ENCODE measurements at places on chromosomes 11 and 22.

DNA sequence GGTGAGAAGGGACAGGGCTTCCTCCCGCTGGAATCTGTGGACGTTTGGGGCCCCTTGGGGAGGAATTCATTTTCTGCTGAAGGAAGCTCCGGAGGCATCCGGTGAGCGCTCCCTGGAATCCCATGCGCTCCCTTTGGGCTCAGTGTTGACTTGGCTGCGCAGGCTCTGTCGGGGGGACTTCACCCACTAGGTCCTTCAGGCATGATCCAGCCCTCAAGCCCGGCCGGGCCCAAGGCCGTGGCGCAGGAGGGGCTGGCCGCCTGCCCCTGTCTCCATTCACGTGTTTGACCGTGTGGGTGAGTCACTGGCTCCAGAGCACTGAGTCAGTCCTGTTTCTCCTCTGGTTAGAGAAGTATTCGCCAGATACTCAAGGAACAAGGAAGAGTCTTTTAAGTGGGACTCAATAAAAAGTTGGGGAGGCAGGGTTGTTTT is 1.4 kb downstream of the CTTN start:
- peak; percentile 91 for DNase-seq

- no peak for DNase-seq
These were observed 247.8 kb upstream of the ZC3H12C start for GRCh38 chr11:109845437-109845836.

- no peak for DNase-seq
These were observed 450.8 kb downstream of the SOX6 start for GRCh38 chr11:15905366-15906104.

DNA sequence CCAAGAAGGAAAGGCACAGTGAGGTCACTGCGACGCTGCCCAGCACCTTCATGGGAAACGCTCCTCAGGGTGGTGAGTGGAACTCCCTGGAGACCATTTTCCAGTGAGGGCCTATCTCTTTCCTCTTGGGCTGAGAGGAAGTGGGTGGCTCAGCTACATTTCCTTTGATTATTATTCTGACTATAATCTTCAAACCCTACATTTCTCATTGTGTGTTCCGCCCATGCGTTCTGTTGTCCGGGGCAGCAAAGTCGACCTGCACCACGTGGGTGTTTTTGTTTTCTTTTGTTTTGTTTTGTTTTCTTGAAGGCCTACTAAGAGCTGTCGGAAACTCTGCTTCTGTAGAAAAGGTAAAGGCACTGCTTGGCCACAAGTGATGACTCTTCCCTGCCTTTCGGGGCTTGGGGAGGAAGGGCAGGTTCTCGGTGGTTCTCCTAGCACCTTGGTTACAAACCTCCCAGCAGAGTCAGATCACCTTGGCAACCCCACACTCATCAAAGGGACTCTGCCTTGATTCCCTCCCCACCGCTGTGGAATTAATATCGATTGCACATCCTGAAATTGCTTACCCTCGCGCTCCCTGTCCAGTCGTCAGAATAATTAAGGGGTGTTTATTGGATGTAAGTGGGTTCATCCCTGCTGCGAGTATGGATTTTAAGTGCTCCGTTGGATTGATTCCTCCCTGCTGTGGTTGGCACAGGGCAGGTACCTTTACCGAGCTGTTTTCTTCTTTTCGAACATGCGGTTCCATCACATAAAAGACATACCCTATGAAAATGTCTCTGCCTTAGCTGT is 7.3 kb downstream of the PARVB start:
- no peak for DNase-seq

DNA sequence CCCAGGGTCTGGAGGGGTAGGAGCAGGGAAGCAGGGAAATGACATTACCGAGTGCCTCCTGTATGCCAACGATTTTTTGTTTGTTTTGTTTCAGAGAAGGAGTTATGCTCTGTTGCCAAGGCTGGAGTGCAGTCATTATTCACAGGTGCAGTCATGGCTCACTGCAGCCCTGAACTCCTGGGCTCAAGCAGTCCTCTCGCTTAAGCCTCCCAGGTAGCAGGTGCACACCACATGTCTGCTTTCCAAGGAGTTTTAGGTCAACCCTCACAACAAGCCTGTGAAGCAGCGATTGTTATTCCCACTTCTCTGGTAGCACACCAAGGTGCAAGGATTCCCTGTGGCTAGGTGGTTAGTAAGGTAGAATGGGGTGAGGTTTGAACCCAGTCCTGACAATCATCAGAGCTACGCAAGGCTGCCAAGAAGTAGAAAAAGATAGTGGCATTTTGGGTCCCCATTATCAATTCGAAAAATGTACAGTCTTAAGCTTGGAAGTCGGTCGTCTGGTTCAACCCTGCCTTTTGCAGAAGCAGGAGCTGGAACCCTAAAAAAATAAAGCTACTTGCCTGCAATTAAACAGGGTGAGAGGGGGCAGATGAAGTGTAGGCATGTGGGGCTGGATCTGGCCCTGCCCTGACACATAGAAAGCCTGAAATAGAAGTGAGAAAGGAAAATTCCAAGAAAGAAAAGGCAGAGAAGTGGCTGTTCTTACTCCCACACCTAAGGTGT is 9.1 kb downstream of the UCP3 start:
- no peak for DNase-seq

DNA sequence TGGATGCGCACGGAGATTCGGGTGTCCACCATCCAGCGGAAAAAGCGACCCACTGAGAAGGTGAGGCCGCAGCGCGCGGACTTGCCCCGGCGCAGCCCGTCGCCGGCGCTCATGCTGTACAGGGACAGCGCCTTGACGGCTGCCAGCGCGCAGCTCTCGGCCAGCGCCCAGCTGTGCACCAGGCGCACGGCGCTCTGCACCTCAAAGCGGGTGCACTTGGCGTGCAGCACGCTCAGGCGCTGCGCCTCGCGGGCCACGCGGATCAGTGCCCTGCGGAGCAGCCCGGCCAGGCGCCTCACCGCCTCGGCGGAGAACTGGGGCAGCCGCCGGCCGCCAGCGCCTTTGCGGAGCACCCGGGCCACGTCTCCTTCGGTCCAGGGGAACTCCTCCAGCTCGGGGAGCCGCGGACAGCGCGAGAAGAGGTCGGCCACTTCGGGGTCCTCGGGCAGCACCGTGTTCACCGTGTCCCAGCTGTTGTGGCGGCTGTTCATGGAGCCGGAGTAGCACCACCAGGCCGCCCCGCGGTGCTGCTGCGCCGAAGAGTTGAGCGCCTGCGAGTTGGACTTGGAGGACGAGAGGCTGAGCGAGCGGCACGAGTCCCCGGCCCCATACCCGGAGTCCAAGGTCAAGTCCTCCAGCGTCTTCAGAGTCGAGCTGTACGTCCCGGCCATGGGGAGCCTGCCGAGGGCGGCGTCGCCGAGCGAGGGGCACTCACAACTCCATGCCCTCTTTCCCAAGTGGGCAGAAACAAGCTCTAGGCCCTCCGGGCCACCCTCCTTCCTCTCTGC is 703 bp downstream of the ABTB2 start:
- no peak for DNase-seq

GRCh38 chr11:6646576-6646917 is 9.1 kb downstream of the DCHS1 start:
- DNase-seq = no peak

GRCh38 chr11:19432370-19433061 is 191.8 kb upstream of the E2F8 start:
- DNase-seq = no peak

- DNase-seq = no peak
These were observed 80.8 kb downstream of the SIK3 start for GRCh38 chr11:117017456-117017855.

DNA sequence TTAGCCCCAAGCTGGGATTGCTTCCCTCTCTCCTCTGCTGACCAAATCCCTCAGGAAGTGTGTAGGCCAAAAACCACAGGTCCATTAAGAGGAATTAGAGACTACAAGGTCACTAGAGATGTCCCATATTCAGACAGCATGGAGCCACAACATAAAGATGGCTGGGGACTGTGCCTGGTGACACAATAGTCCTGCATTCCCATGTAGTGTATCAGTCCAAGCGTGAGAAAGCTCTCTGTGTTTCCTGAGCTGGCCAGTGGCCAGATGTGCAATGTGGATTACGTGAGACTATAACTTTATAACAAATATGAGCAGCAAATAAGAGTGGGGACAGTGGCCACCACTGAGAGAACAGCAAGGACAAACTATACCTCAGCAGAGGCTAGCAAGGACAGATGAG is 7.6 kb upstream of the MS4A10 start:
- peak; percentile 7 for DNase-seq

GRCh38 chr11:68373815-68374501 is 61.6 kb downstream of the LRP5 start:
- DNase-seq = no peak

DNA sequence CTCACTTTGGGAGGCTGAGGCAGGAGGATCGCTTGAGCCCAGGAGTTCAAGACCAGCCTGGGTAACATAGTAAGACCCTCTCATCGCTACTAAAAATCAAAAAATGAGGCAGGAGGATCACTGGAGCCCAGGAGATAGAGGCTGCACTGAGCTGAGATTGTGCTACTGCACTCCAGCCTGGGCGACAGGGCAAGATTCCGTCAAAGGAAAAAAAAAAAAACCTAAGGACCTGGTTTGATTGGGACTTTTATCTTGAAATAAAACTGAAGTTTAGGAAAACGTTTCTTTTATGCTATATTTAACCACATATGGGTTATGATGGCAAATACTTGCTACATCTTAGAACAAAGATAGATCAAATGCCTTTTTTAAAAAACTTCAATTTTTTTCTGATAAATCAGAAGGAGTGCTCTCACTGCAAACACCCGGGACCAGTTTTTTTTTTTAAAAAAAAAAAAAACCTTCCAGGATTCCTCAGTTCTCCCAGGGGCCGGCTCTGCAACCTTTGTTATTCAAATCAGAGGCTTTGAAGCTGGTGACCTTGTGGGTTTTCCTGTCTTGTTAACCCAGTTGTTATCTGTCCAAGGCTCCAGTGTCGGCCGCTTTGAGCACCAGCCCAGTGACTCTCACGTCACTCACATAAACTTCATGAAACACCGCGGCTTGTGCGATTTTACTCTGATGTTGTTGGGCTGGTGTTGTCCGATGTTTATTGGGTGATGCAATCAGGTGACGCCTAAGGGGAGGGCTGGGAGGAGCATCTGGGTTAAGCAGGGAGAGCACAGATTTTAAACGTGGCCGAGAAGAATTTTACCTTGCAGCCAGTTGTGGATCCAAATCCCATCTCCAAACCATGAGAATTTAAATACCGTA is 24.7 kb upstream of the SLC22A12 start:
- DNase-seq = peak; percentile 59

DNA sequence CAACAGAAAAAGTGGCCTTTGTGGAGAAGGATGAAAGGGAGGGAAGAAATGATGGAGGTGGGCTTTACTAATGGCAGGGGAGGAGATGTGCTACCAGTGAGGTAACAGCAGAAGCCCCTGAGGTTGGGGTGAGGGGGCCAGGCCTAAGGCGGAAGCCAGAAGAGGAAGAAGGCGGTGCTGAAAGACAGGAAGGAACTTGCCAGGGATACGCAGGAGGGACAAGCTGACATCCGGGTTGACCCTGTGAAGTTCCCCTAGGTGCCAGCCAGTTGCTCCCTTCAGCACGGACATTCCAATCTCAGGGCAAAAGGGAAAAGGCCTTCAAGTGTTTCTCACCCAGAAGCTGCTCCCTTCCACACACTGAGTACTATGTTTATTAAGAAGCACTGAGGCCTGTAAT is 2.3 kb upstream of the TIRAP start:
- DNase-seq = no peak

- no peak for DNase-seq
These were observed 12.2 kb downstream of the POLDIP3 start for GRCh38 chr22:42602470-42602869.

DNA sequence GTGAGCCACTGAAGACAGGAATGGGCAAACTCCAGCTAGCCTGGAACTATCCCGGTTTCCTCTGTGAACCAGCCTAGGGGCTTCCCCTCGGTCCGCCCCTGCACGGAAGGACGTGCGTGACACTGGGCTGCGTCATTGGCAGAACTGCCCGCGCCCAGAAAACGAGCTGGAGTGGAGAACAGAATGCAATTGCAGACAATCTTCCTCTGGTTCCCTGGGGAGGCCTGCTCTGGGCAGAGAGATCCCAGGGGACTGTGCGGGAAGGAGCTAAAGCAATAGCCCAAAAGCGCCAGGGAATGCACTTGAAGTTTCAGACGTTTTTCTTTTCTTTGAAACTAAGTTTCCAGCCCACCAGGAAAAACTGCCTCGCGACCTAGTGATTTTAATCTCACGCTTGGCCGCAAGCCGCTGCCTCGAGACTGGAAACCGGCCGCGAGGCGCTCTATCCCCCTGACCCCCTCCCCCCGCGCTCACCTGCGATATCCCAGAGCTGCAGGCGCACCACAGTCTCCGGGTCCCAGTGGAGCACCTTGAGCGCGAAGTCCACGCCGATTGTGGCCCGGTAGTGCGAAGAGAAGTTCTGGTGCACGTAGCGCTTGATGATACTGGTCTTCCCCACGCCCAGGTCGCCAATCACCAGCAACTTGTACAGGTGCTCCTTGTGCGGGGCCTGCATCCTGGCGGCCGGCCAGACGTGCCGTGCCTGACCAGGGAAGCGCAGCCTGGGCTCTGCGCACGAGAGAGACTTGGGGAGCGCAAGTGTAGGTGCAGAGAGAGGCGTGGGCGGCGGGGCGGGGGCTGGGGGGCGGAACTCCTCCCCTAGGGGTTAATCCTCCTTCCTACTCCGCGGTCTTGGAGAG is at the start of gene RAB38:
RAB38 (minus strand) TSS at position 735 of the 860 bp plus-strand sequence; CDS start at position 676, 59 bp downstream.
- no peak for DNase-seq

DNA sequence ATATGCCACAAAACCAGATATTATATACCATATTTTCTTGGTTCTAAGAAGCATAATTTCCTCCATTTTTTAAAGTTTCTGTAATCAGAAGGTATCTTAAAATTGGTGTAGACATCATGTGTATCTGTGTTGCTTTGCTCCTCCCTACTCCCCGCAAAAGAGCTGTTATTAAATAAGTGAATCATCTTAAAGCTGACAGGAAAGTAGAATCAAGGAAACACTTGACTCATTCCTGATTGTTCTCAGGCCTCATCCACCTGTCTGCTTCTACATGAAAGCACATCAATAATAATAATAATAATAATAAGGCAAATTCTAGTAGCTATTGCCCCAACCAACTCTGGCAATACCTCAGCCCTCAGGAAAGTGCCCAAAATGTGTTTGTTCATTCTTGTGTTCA is 26.2 kb upstream of the GUCY1A2 start:
- DNase-seq = peak; percentile 49

DNA sequence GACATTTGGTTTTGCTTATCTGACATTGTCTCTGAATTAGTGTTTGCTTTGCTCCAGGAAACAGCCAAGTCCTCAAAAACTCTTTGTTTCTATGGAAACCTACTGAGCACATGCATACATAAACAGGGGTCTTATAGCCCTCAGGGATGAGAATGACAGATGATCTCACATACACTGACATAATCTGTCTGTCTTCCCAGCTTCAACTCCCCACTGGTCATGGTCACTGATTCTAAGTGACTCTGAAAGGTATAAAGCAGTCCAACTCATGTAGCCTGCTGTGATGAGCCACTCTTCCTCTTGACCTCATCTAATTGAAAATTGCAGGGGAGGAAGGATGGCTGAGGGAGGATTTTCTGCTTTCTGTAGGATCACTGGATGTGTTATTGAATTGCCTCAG is 12.6 kb downstream of the ZNF143 start:
- peak; percentile 52 for DNase-seq

Data from kidney epithelial cell (primary cell).